Upper lobe of right lung (tissue), 1 donor: ENCODE measurements at places on chromosomes 1 and 21.

GRCh38 chr21:34834852-34835501 is 166.2 kb downstream of the CLIC6 start:
- H3K27me3 ChIP-seq: no peaks in the 10 kb centered on the region
- peaks cover 34% of the 10 kb centered on the region for H3K36me3 ChIP-seq
- DNase-seq: no peak
- H3K4me1 ChIP-seq: peaks cover 37% of the 10 kb centered on the region

- H3K27me3 ChIP-seq: no peaks in the 10 kb centered on the region
- H3K36me3 ChIP-seq: no peaks in the 10 kb centered on the region
- H3K27ac ChIP-seq: peak overlapping the region; percentile 67
- no peak overlapping the region for H3K4me3 ChIP-seq
- no peak for DNase-seq
These were observed 14.3 kb downstream of the PDIK1L start for GRCh38 chr1:26125946-26126320.

- H3K36me3 ChIP-seq: no peaks in the 10 kb centered on the region
- H3K4me3 ChIP-seq: no peak overlapping the region
- DNase-seq: peak; percentile 79
These were observed 99.7 kb downstream of the NMNAT2 start for GRCh38 chr1:183318433-183318832.

GRCh38 chr1:8782955-8783354 is 34.5 kb downstream of the RERE start:
- H3K4me3 ChIP-seq: no peak overlapping the region
- H3K4me1 ChIP-seq: no peaks in the 10 kb centered on the region
- no peaks in the 10 kb centered on the region for H3K27me3 ChIP-seq
- no peak overlapping the region for H3K27ac ChIP-seq
- H3K36me3 ChIP-seq: no peaks in the 10 kb centered on the region
- no peak for DNase-seq

- H3K36me3 ChIP-seq: no peaks in the 10 kb centered on the region
- H3K27me3 ChIP-seq: no peaks in the 10 kb centered on the region
- H3K27ac ChIP-seq: no peak overlapping the region
These were observed 25.0 kb upstream of the SHE start for GRCh38 chr1:154527192-154527591.

DNA sequence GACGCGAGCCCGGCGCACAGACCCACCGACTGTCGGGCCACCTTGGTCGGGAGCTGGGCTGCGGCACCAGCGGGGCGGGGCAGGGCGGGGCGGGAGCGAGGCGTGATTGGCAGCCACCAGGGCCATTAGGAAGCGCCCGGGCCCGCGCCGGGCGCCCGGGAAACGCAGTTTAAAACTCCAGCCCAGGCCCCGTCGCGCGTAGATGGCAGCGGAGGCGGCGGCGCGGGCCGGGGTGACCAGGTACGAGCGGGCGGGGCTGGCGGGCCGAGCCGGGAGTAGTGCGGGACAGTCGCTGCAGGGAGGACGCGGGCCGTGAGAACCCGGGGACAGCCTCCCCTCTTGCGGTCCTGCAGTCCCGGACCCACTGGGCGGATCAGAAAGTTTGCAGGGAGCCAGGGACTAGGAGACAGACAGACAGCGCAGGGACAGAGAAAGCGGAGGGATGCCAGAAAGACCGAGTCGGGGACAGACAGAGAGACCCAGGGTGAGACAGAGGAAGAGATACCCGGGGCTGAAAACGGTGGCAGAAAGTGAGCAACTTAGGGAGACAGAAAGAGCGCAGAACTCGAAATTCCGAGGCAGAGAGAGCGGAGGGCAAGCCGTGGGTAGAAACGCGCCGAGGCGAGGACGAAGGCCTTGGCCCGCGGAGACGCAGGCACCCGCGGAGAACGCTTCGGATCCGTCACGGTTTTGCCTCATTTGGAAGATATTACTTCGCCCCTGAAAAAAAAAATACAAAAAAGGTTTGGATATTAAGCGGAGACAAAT is at the start of gene DMBX1:
Gene DMBX1, plus strand, starts transcription at position 199 of the 768 bp plus-strand sequence. CDS start 17,175 bp downstream, outside the sequence.
- H3K27ac ChIP-seq: no peak within 1 kb of the TSS
- peak; percentile 77 for DNase-seq
- H3K27me3 ChIP-seq: peaks cover 96% of the 10 kb centered on the region
- peaks cover 20% of the 10 kb centered on the region for H3K4me1 ChIP-seq

GRCh38 chr1:87638636-87639035 is 310.0 kb downstream of the LMO4 start:
- no peaks in the 10 kb centered on the region for H3K27me3 ChIP-seq
- H3K27ac ChIP-seq: no peak overlapping the region
- no peaks in the 10 kb centered on the region for H3K4me1 ChIP-seq

DNA sequence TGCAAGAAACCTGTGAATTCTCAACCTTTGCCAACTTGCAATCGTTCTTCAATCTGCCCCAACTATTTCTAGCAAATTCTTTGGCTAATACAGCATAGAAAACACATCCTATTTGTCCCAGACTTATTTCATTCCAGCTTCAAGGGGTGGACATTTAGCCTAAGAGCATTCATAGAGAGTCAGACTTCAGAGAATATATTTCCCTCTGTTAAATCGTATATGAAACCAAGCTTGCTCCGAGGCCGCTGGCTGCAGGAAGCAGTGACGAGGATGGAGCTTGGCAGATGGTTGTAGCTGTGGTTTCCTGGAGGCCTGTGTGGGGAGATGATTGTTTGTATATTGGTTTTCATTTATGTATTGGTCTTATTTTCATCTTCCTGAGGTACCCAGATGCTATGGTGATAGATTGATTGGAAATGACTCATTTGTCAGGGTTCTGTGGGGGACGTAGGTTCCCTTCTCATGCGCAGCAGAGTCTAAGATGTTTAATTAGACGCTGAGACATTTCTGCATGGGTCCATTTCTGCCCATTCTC is 26.1 kb downstream of the MAN1C1 start:
- DNase-seq: no peak
- peak overlapping the region; percentile 47 for H3K27ac ChIP-seq
- H3K4me3 ChIP-seq: no peak overlapping the region
- no peaks in the 10 kb centered on the region for H3K27me3 ChIP-seq
- no peaks in the 10 kb centered on the region for H3K36me3 ChIP-seq
- peaks cover 21% of the 10 kb centered on the region for H3K4me1 ChIP-seq

DNA sequence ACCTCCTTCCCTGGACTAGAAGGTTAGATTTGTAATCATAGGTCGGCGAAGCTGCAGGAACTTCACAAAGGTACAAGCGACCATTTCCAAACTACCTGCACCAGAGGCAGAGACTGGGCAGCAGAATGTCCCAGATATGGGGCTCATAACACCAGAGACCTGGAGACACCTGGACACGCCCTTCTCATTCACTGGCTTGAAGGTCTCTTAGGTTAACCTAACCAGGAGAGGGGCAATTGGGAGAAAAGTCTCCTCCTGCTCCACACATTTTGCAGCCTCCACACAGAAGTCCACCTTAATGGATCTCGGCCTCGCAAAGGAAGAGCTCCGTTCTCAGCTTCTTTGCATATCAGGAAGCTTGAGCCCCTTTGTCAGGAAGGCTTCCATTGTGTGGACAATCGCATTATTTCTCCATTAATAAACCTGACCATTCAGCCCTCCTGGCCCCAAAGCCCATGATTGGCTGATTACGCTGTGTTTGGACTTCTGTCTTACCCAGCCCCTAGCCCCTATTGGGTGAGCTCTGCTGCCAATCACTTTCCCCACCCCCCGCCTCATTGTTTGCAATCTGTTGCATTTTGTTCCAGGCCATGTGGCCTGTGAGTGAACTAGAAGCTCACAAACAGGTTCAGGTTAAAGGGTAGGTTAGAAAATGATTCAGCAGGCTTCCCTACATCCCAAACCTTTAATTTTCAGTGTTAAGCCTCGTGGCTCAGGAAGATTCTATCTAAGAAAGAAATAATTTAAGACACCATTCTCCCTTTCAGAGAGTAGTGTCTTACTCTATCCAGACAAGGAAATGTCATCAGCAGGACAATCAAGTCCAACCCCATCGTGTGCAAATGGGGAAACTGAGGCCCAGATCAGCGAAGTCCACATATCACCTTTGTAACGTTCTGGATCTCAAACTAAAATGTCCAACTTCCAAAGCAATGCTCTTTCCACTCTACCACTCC is 2.8 kb downstream of the MYCL start:
- no peak for DNase-seq
- H3K4me1 ChIP-seq: peaks cover 18% of the 10 kb centered on the region
- no peaks in the 10 kb centered on the region for H3K36me3 ChIP-seq
- H3K4me3 ChIP-seq: no peak overlapping the region
